ENCODE measurements at places on chromosomes 3 and 15.

DNA sequence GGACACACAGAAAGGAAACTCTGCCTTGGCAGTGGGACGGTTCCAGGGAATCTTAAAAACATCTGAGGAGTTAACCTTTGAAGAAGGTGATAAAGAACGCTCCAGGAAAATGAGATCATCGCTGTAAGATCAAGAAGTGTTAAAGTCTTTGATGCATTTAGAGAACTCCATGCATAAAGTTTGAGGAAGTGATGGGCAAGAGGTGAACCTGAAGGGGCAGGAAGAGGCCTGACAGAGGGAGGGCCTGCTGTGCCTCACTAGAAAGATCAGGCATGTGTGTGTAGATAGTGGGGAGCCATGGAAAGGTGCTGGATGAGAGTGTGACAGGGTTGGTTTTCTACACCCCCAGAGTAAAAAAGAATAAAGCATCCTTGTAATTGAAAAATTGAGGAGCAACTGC, 889.2 kb downstream of the MCTP2 start:
- no peak for DNase-seq

- no peak for DNase-seq
Observed at GRCh38 chr3:12458901-12459300, 25.4 kb upstream of the TSEN2 start.

GRCh38 chr3:171225165-171225564, 198.6 kb upstream of the SLC2A2 start:
- peak; percentile 38 for DNase-seq

GRCh38 chr15:92870010-92870591, 30.0 kb upstream of the CHD2 start:
- DNase-seq = no peak

GRCh38 chr3:176032043-176032442, 1165.2 kb downstream of the TBL1XR1 start:
- no peak for DNase-seq

DNA sequence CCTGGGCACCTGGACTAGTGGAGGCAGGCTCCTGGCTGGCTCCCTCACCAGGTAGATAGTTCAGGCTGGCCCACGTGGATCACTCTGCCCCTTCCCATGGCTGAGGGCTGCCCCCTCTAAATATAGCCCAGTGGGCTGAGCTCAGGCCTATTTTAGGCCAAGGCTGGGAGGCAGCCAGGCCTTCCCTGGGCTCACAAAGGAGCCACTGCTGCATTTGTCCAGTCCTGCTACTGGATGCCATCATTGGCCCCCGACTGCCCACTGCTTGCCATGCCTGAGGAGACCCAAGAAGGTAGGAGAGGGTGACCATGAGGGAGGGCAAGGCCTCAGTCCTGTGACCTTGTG, at the start of gene LSMEM2:
Gene LSMEM2, plus strand, starts transcription at position 208 of the 345 bp plus-strand sequence. Its CDS starts 27 bp downstream, at position 235.
- DNase-seq = no peak

GRCh38 chr3:152327203-152327602, 58.5 kb downstream of the MBNL1 start:
- DNase-seq = no peak

- no peak for DNase-seq
Observed at GRCh38 chr3:181623924-181624694, 87.6 kb upstream of the SOX2 start.

DNA sequence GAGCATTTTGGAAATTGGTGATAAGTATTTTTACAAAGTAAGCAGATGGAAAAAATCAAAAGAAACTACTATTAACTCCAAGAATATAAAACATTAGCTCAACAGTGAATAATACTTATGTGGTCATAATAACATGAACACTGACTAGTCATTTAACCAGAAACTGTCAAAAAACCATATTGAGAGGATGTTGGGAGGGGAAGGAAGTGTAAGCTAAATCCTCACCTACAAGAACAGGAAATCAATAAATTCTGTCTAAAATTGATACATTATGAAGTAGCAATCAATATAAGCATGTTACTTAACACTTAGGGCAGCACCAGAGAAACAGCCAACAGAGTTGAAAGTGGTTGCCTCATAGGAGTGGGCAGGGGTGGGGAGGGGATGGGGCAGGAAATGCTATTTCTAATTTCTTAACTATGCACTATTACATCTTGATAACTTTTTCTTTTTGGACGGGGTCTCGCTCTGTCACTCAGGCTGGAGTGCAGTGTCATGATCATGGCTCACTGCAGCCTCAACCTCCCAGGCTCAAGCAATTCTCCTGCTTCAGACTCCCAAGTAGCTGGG, 41.7 kb downstream of the CCR3 start:
- DNase-seq = no peak

- no peak for DNase-seq
Observed at GRCh38 chr3:15929944-15930571, 132.3 kb upstream of the ANKRD28 start.

GRCh38 chr3:52682016-52682415, 3.7 kb downstream of the PBRM1 start:
- DNase-seq = no peak

DNA sequence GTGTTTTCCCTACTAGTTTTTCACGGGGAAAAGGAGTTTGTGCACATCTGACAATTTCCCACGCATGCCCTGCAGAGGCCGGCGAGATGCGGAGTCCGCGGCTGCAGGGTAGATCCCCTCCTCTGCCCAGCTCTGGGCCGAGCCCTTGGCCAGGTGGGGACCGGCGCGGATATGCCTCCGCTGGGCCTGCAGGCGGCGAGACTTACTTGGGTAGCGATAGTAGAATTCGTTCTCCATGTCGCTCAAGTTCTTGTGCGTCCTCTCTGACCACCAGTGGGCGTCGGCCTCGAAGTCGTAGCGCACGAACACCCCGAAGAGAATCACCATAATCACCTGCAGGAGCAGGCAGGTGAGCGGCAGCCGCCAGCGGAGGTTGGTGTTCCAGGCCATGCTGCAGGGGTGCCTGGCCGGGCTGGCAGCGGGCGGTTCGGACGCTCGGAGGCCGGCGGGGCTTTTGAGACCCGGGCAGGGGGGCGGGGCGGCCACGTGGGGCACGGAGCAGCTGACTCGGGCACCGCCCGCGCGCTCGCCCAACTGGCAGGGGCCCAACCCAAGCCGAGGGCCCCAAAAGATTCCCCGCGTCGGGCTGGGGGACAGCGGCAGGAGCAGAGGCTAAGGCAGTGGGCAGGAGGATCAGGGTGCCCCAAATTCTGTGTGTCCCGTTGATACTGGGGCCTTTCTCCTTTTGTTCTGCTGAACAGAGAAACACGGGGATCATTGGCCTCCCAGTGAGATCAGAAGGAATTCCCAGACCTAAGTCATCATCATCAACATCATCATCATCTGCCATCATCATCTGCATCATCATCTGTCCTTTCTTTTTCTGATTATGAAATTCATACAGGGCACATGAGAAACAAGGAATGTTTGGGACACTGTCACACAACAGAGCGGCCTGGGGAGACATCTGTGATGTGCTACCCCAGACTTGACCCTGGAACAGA, at the start of gene RHCG:
Gene RHCG, minus strand, starts transcription at position 429 of the 944 bp plus-strand sequence. Its CDS starts 39 bp downstream, at position 390.
- DNase-seq = no peak

- no peak for DNase-seq
Observed at GRCh38 chr3:192570821-192571791, 156.2 kb downstream of the FGF12 start.

- DNase-seq = no peak
Observed at GRCh38 chr3:8656240-8656639, 11.6 kb upstream of the SSUH2 start.

DNA sequence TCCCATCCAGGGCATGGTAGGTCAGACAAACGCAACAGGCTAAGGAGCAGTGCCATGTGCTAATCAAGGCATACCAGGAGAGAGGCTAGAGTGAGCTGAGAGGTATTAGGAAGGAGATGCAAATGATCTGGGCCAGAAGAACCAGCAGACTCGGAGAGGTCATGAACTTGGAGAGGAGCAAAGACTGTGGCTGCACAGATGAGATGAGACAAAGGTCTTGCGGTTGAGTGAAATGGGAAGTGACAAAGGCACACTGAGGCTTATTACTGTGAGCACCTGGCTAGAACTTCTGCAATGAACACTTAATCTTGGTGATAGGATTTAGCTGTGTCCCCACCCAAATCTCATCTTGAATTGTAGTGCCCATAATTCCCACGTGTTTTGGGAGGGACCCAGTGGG, 380.2 kb downstream of the ULK4 start:
- DNase-seq = no peak

DNA sequence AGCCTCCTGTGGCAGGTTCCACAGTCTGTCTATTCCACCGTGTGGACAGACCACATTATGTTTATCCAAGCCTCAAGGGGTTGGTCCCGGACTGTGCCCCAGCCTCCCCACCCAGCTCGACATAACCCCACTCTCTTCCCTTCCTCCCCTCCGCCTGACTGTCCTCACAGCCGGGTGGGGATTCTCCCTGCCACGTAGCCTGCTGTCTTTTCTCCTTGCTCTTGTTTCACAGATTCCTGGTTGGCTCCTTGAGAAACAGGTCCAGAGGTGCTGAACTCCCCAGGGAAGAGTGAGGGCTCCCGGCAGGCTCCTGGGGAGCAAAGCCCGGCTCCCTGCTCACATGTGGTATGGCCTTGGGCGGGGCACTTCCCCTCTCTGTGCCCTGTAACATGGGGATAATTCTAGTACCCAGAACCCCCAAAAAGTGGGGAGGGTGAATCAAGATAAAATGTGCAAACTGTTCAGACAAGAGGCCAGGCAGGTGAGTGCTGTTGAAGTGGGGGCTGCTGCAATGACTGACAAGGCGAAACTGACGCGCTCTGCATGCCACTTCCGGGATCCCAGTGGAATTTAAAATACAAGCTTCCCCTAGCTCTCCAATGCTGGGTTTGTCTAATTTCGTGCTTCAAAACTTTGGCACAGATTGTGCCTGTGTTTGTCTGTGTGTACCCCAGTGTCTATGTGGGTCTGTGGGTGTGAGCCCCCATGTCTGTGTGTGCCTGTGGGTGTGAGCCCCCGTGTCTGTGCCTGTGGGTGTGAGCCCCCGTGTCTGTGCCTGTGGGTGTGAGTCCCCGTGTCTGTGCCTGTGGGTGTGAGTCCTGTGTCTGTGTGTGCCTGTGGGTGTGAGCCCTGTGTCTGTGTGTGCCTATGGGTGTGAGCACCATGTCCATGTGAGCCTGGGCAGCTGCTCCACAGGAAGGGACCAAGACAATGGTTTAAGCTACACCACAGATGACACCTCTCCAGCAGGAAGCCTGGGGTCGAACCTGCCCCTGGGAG, 160.6 kb upstream of the IQSEC1 start:
- no peak for DNase-seq

GRCh38 chr3:29171043-29171990, 109.6 kb upstream of the RBMS3 start:
- no peak for DNase-seq

- DNase-seq = no peak
Observed at GRCh38 chr3:37287776-37288175, 113.4 kb upstream of the LRRFIP2 start.

DNA sequence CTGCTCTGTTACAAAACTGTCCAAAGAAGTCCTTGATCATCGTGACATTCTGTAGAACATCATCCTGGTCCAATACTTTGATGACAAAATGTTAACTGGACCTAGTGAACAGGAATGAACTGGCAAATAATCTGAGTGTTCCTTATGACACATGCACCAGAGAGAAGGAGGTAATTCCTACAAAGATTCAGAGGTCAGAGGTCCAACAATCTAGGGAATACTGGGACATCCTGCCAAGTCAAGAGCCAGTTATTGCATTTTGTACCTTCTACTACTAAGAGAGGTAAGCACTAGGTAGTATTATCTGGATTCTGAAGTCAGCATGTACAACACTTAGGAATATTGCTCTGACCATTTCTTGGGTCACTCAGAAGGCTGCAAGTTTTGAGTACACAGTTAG, 20.8 kb downstream of the LZTFL1 start:
- no peak for DNase-seq

- no peak for DNase-seq
Observed at GRCh38 chr3:178048768-178049167, 487.5 kb upstream of the KCNMB2 start.

DNA sequence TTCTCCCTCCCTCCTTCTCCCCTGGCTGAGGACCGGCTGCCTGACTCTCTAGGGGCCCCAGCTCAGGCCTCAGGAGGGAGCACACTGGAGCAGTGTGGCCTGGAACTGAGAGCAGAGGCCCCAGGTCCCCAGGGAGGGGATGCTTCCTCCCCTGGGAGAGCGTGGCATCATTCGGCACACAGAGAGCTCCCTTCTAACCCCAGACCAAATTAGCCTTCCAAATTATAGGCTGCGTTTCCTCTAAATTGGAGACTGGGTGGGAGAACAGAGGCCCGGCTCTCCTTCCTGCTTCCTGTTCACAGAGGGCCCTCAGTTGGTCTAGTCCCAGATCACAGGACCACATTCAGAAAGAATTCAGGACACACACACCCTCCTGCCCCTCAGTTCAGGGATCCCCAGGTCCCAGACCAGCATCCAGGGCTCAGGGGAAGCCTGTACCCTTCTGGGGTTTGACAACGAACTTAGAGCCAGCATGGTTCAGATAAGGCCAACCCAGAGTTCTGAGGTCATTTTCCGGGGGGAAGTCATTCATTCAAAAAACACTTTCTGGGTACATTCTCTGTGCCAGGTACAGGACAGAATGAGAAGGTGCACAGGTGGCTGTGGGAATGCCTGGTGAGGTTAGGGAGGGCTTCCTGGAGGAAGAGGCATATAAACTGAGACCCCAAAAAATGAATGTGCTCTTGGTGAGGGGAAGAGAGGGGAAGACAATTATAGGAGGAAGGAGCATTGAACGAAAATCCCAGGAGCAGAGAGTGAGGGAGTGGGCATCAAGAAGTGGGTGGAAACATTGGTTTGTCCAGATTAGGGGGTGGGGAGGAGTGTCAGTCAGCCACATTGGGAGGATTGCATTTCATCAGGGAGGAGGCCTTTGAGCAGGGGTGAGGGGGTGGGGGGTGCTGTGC, 28.4 kb upstream of the RPL29 start:
- DNase-seq = no peak

Data from CD4-positive, alpha-beta memory T cell (primary cell).